Activated T-cell treated with anti-CD3 and anti-CD28 coated beads for 48 hours (primary cell): ENCODE measurements at places on chromosomes 13 and 19.
A peak's percentile ranks its signal among the peaks of the same experiment; 100 is the strongest.

- no peak for DNase-seq
Observed at GRCh38 chr19:17127671-17128070, 52.1 kb downstream of the MYO9B start.

- DNase-seq = no peak
Observed at GRCh38 chr19:51564791-51565190, 6.3 kb upstream of the ZNF175 start.

GRCh38 chr19:10549733-10550132 is 6.0 kb downstream of the ATG4D start:
- no peak for DNase-seq

DNA sequence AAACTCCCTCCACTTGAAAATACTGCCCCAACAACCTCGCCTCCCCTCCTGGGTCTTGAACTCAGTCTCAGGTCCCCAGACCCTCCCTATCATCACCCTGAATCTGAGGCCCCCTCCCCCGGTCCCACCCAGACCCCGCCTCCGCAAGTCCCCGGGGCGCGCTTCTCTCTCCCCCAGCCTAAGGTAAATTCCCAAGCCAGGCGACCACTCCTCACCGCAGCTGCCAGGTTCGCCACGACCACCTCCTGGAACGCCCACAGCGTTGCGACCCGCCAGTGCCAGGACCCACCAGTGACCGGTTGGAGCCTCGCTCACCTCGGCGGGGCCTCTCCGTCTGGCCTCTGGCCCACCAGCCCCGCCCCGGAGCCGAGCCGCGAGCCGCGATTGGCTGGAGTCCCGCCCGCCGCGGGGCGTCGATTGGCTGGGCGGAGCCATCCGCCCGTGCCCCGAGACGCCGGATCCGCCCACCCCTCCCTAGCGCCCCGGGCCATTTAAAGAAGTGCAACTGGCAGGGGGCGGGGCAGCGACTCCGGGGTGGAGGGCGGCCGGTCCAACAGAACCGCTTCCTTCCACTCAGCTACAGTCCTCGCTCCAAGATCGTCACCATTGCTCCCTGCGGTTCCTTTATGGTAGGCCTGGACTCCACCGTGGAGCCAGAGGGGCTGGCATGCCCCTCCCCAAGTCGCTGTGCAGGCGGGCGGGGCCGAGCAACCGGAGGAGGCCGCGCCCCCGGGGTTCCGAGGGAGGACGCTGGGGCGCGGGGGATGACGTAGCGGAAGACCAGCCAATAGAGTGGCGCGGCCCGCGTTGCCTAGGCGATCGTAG is at the start of gene SERTAD3:
TSS of gene SERTAD3 (minus strand) at position 336 of the 825 bp plus-strand sequence. CDS start 2,255 bp downstream, outside the sequence.
- DNase-seq = peak; percentile 98

- no peak for DNase-seq
Observed at GRCh38 chr19:18396471-18397241, 766 bp downstream of the LRRC25 start.

- DNase-seq = no peak
Observed at GRCh38 chr19:7292950-7293761, 1.1 kb downstream of the INSR start.

- DNase-seq = no peak
Observed at GRCh38 chr13:37475966-37476365, 122.6 kb downstream of the POSTN start.

- DNase-seq = no peak
Observed at GRCh38 chr19:2428756-2429711, 1.6 kb upstream of the TIMM13 start.

DNA sequence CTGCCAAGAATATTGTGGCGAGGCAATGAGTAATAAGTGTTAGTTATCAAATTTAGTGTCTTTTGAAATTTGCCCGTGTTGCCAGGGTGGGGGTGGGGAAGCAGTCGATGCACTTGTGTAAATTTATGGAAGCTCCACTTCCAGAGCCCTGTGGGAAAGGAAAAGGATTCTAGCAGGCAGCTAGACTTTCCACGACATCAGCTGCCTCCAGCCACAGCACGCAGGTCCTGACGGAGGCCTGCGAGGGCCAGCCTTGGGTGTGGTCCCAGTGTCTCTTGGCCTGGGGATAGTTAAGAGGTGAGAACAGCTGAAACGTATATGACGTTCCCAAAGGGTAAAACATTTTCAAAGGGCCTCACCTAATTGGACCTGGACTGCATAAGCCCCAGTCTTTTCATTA is 433.0 kb downstream of the TSHZ3 start:
- DNase-seq = no peak

GRCh38 chr19:48121909-48122371 is 11.3 kb upstream of the PLA2G4C start:
- no peak for DNase-seq

DNA sequence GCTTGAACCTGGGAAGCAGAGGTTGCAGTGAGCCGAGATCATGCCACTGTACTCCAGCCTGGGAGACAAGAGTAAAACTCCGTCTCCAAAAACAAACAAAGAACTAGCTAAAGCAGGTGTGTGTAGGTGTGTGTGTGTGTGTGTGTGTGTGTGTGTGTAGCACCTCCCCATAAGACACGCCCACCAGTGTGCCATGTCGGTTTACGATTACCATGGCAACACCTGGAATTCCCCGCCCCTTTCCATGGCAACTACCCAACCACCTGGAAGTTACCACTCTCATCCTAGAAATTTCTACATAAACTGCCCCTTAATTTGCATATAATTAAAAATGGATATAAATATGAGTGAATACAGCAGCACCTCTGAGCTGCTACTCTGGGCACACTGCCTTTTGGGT is 80.9 kb upstream of the ADGRE5 start:
- no peak for DNase-seq

- no peak for DNase-seq
Observed at GRCh38 chr13:42696191-42696590, 85.2 kb upstream of the FAM216B start.

DNA sequence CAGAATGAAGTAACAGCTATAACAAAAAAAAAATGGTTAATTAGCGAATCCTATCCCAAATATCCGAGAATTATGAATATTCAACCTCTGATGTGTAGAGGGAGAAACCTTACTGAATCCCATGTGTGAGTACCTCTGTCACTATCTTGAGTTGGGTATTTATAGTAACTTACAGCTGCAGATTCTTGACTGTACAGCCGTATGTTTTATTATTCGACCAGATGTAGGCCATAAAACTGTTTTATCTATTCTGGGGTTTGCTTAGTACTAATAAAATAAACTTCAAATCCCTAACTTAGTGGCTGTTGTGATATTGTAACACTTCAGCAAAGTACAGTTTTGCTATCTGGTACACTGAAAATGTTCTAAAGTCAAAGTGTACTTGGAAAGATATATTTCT is 120.0 kb downstream of the EFNB2 start:
- DNase-seq = no peak

DNA sequence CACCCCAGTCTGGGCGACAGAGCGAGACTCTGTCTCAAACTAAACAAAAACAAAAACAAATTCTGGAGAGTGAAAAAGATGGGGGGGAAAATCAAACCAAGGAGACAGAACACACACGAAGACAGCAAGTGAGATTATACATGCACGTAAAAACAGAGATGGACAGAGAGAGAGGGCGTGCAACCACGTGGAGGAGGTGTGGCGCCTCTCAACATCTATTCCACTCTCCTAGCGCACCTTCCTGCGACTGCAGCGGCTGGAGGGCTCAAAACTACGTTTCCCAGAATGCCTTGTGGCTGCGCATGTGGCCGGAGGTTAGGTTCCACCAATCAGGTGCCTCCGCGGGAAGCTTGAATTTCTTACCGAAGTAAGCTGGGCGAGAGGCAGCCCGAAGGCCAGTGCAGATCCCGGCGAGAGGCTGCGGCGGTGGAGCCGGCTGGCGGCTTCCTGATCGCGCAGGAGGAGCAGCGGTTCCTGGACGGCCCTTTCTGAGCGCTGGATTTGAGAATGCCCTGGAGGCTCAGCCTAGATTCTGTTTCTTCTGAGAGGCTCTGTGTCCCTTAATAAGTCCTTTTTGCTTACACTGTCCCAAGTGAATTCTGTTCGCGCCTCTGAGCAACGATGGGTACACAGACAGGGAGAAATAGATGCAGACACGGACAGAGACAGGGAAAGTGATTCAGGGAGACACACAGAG is 13.1 kb upstream of the NANOS2 start:
- DNase-seq = peak; percentile 80

GRCh38 chr13:77431449-77431848 is 104.1 kb upstream of the SCEL start:
- no peak for DNase-seq

GRCh38 chr19:48632692-48633147 is 4.5 kb downstream of the DBP start:
- DNase-seq = no peak

DNA sequence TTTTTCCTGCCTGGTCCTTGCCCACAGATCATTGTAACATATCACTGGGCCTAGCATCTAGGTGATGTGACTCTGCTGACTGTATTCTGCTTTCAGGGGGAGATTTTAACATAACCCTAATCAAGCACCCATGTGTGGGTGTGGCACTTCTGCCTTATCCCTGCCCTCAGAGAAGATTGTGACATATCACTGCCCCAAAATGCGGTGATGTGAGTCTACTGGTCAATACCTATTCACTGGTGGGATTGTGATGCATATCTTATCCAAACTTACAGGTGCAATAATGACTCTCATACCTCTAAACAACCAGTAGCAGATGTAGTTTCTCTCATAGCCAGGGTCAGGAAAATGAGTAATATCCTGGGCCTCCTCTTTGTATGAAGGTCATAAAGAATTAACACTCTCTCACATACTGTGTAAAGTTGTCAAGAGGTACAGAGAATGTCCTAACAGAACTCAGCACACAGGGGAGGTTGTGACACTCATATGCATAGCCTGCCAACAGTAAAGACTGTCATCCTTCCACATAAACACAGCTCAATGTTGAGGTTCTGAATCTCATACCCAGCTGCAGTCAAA is 12.1 kb upstream of the ZNF681 start:
- DNase-seq = no peak

GRCh38 chr19:6740589-6741343 is 1.3 kb downstream of the TRIP10 start:
- DNase-seq = no peak

GRCh38 chr13:90717451-90717936 is 630.0 kb upstream of the MIR17HG start:
- no peak for DNase-seq

DNA sequence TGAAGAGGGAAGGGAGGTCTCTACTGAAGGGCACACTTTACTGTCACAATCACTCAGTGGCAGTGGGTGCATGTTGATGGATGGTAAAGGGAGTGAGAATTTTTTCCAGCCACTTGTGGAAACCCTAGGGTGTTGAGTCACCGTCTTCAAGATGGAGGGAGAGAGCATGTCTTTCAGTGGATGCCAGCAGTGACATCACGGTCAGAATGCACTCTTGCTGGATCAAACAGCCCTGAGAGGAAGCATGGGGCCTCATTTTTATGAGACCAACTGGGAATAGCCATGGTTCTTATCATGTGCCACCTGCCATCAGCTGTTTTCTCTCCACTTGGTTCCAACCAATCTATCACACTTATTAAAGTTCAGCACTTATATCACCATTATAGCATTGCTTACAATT is 182.5 kb downstream of the KCNRG start:
- DNase-seq = no peak

- DNase-seq = no peak
Observed at GRCh38 chr13:40230833-40231266, 435.6 kb downstream of the FOXO1 start.

GRCh38 chr19:49849433-49850220 is 1.3 kb upstream of the PTOV1 start:
- DNase-seq = no peak

GRCh38 chr13:36354842-36355623 is 8.8 kb upstream of the SPART start:
- no peak for DNase-seq

DNA sequence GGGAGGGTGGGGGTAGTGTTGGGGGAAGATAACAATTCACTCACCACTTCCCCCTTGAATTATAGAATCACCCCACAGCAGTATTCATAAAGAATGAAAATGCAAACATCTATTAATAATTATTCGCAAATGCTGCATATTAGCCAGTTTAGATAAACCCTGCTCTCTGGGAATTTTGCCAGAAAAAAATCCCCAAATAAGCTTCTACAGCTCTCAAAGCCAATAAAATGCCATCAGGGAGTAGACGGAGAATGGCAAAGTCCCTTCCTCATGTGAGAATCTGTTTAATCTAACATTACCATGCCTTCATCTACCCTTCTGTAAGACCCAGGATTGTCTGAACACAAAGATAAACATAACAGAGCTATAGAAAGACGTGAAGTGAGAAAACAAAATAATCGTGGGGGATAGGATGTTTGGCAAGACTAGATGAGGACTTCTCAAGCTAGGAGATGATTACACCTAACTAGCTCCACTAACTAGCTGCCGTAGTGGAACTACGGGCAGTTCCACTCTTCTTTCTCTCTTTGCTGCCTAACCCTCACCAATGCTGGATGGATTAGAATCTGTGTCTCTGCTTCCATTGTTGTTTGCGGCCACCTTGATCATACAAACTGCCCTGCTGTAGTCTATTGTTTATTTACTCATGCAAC is 32.4 kb upstream of the CACNA1A start:
- DNase-seq = no peak

GRCh38 chr13:76980075-76980718 is 11.7 kb upstream of the CLN5 start:
- DNase-seq = peak; percentile 86

GRCh38 chr13:21814604-21815003 is 143.7 kb downstream of the FGF9 start:
- DNase-seq = no peak

DNA sequence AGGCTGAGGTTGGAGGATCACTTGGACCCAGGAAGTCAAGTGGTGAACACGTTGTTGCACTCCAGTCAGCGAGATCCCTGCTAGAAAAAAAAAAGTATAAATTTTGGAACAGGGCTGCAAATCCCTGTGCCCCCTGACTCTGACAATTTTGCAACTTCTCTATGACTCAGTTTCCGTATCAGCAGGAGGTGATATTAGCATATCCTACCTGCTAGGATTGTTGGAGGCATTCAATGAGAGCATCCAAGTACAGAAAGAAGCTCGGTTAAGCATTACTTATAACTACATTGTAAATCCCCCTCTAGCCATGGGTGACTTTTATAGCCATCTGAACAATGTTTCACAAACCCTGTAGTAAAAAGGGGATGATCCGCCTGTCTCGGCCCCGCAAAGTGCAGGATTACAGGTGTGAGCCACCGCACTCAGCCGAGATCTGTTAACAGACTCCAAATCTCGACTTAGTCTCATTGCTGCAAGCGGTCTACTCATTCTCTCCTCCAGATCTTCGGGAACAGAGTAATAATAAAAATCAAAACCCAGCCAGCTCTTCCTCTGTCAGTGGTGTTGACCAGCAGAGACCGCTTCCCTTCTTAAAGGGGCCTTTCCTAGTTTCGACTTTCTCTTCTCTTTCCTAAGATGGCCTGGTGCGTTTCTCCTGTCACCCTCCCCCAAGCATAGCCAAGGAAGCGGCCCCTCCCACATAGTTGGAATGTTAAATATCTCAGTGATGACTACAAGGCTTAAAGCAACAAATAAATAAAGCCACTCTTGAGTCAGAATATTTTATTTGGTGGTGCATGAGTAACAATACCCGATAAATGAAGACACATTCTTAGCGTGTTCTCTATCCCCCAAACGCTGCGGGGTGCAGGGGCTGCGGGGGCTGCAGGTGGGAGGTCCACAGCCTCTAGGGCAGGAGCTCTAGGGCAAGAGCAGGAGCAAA is 10.3 kb upstream of the BICRA start:
- DNase-seq = no peak

DNA sequence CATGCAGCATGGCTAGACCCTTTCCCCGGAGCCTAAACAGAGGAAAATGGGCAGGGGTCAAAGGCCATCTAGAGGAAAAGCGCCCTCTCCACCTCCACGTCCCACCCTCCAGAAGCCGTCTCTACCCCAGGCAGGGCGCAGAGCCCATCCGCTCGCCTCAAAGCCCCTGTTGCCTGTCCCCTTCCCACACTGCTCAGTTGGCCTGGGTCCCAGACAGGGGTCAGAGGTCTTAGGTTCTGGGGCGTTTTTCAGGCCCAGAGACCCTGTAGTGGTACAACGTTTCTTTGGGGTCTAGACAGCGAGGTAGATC is 285 bp downstream of the TMEM143 start:
- DNase-seq = no peak
